HL-60 (cell line): ENCODE measurements at places on chromosomes 4 and X.

DNA sequence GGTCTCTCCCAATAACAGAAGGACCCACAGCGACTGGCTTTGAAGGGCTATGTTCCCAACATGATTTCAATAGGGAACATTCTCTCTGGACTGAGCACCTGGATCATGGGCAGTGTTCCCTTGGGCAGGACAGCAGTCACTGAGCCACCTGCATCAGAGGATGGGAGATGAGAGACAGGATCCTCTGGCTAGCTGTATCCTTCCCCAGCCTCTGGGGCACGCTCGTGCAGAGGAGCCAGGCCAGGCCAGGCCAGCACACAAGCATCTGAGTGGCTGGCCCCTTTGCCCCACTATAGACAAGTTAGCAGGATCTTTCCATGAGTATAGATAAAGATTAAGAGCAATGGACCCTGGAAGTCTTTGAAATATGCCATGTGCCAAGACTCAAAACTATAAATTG lies 66.3 kb downstream of the NEUROG2 start:
- DNase-seq, result no peak

GRCh38 chrX:13086076-13086475 lies 41.7 kb upstream of the FAM9C start:
- DNase-seq, result no peak

DNA sequence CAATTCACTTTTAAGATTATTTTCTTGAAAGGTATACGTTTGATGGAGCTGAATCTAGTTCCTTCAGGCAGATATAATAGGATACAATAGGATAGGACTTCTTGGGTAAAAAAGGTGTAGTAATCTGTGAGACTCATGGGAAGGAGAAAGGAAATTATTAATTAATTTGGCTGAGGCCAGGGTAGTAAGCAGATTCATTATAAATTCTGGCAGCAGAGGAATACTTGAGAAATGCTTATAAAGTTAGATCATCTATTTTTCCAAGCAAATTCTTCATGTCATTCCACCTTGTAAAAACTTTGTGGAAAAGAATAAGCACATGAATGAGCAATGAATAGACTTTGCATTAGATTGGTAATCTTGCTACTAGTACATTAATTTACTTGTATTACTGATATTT lies 46.9 kb downstream of the GYPE start:
- no peak for DNase-seq

GRCh38 chr4:139808381-139808807 lies 142.8 kb downstream of the MGST2 start:
- no peak for DNase-seq

DNA sequence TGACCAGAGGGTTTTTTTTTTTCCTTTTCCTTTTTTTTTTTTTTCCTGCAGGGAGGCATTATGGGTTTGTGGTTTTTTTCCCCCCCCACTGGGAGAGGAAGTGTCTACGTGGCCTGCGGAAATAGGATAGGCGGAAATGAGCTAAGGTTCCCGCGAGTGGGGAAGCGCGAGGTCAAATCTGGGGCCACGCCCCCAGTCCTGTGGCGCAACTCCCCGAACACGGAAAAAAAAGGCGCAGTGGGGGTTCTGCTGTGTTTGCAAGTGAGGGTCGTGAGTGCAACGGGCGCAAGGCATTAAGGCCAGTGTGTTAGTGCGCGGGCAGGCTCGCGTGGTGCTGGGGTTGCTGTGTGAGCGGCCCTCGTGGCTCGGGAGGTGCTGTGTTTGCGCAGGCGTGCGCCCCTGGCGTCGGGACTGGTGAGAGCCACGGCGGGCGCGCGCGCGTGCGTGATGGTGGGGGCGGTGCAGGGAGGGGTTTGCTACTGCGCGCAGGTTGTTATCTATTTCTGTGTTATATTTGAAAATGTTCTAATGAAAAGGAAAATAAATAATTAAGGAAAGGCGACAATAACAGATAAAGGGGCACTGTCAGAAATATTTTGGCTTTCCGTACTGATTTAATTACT lies 685 bp upstream of the MORF4L2 start:
- no peak for DNase-seq

GRCh38 chr4:24588216-24588954 lies 4.0 kb upstream of the DHX15 start:
- no peak for DNase-seq

- DNase-seq, result no peak
Observed at GRCh38 chr4:156673483-156673882, 298.1 kb downstream of the PDGFC start.

- DNase-seq, result no peak
Observed at GRCh38 chr4:32169841-32170240, 1449.7 kb downstream of the PCDH7 start.

- DNase-seq, result no peak
Observed at GRCh38 chrX:69123481-69123880, 41.8 kb downstream of the PJA1 start.

DNA sequence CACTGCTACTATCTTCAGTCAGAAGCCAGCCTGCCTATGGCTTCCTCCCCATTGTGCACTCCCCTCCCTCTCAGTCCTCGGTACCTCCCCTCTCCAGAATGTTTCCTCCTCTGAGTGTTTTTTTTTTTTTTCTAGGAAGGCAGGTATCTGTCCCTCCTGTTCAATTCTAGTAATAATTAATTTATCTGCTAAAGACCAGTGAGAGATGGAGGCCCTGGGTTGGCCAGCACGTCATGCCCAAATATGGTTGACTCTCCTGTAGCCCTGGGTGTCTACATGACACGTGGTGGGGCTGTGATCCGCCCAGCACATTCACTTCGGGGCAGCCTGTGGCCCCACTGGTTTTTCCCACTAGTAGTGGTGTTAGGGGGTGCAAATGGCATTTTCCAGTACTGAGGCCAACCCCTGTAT lies 1.8 kb downstream of the FLNA start:
- no peak for DNase-seq

DNA sequence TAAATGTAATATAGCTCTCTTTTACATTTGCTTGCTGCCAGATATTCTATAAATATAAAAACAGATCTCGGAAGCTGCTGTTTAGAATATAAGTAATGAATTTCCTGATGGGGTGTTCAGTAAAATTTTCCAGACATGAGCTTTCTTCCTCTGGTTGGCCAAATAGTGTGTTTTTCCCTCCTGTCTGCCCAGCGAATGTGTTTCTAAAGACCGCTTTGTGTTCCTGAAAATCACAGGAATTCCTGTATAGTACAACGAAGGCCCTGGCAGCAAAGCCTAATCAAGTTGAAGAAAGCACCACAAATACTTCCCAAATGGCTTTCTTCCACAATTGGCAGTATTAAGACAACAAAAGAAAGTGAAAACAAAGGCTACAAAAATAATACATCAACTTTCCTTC lies 494.1 kb downstream of the INPP4B start:
- DNase-seq, result no peak

- DNase-seq, result no peak
Observed at GRCh38 chr4:128917781-128918180, 108.3 kb downstream of the JADE1 start.

DNA sequence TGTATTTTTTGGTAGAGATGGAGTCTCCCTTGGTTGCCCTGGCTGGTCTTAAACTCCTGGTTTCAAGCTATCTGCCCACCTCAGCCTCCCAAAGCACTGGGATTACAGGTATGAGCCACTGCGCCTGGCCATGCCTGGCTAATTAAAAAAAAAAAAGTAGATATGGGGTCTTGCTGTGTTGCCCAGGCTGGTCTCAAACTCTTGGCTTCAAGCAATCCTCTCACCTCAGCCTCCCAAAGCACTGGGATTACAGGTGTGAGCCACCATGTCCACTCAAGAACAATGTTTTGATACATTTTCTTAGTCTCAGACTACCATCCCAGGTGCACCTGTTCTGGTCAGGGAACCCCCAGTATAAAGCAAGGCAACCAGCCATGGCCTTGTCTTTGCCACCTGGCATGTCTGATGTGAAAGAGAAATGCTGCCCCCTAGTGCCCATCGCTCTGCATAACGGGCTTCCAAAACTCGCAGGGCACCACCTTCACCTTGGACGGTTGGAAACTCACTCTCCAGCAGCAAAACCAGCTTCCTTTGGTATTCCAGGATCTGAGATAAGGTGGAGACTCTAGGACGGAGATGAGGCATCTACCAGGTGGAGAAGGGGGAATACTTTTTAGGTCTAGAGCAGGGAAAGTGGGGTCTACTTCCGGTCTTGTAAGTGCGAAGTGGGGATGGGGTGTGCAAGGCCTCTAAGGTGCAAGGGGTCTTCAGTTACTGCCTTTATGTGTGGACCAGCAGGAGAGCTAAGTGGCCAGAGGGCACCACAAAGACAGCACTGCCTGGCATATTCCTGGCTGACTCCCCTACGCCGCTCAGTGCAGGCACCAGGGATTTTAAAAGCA lies 47.7 kb upstream of the AFAP1 start:
- peak; percentile 52 for DNase-seq

- no peak for DNase-seq
Observed at GRCh38 chrX:38326086-38326485, 1.2 kb downstream of the RPGR start.

GRCh38 chr4:147355847-147356246 lies 125.0 kb upstream of the EDNRA start:
- DNase-seq, result no peak

- no peak for DNase-seq
Observed at GRCh38 chrX:19769467-19769866, 117.9 kb downstream of the SH3KBP1 start.

DNA sequence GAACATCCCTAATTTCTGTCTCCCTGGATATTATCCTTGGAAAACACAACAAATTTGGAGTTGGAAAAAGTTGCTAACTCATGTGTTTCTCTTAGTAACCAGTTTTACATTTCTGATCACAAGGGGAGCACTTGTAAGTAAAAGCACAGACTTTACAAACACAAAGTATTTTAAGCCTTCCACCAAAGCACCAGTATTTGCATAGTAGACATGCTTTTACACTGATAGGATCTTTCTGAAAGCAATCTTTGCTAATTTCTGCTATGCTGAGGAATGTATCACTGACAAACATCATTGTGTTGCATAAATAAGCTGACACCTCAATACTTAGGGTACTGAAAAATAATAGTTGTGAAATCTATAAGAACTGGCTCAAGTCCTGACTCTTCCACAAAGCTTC lies 100.6 kb downstream of the MID1 start:
- no peak for DNase-seq

DNA sequence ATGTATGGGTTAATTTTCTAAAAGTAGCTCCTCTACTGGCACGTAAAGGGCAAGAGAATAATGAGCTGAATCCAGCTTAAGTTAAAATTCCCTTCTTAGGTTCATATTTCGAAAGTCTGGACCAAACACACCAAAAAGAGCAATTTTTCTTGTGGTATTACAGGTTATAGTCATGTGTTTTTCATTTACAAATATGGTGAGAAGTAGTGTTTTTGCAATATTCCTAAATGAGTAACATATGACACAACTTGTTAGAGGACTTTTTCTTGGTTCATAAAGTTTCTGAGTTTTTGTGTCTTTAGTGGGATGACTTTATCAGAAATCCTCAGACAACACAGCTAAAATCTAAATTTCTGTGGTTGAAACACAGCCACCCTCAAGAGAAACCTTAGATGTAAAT lies 172.1 kb downstream of the AFF2 start:
- DNase-seq, result no peak

- DNase-seq, result peak; percentile 68
Observed at GRCh38 chr4:18185491-18185890, 163.9 kb upstream of the LCORL start.

GRCh38 chrX:13669246-13669737 lies 16.4 kb downstream of the TCEANC start:
- peak; percentile 47 for DNase-seq

DNA sequence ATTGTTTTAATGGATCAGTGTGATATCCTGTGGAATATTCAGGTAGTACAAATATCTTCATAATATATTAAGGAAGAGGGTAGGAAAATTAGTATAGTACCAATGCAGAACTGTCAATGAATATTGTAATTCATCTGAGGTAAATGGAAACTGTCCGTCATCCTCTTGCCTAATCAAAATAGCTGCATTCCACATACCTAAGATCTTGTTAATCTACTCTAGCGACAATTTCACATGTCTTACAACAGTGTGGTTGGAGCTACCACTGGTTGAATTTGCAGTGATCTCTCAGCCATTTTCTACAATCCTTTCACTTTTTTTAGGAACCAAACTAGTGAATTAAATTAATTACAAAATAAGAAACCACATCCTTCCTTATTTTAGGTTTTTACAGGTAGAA lies 117.5 kb downstream of the PCDH18 start:
- no peak for DNase-seq

DNA sequence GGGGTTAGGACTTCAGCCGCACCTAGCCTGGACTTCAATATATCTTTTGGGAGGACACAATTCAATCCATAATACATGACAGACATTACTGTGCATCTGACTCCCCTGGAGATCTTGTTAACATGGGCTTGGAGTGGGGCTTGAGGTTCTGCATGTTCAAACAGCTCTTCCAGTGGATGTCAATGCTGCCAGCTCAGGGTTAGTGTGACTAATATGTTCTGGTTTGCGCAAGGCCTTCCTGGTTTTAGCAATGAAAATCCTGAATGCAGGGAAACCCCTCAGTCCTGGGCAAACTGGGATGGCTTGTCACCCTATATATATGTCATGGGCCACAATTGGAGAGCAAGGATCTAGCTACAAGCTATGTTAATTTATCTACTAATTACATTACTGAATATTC lies 2.7 kb upstream of the TSPAN7 start:
- no peak for DNase-seq

- DNase-seq, result no peak
Observed at GRCh38 chr4:123867910-123868587, 471.5 kb downstream of the SPRY1 start.

DNA sequence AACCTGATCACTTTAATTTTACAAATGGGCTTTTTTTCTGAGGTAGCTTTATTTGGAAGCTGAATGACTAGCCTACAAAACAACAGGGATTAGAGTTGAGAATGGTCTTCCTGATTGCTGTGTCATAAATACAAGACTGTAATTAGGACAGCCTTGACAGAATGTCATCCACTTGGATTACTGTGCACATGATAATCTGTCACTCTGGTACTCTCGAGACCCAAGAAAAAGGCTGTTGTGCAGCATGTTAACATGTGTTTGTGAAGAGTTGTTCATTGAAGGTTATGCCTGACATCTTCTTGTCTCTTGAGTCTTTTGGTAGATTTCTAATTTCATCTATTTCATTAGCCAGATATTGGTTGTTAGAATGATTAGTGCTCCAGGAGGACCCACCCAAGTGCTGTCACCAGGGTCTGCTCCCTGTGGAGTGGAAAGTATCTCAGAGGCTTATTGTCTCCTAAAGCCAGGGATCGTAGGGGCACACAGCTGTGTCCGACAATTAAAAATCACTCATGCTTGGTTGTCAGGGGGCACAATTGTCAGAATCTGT lies 212.2 kb upstream of the GPRIN3 start:
- DNase-seq, result no peak

DNA sequence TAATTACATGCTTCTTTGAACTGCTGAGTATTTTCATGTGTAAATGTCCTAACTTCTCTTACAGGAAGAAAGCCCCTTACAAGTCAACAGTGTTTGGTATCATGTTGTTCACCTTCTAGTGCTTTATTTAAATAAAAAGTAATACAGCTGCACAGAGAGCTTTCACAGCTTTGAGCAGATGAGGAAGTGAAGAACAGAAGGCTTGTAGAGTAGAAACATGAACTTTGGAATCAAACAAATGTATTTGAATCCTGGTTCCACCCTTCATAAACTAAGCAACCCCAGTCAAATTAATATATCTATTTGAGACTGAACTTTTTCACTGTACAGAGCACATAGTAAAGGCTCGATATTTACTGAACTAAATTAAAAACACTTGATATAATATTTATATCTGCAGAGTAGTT lies 120.5 kb downstream of the CAMK2D start:
- no peak for DNase-seq
